ENCODE measurements at places on chromosomes 3 and 15.

GRCh38 chr3:411226-411625, 214.7 kb downstream of the CHL1 start:
- no peak for DNase-seq

GRCh38 chr3:10292505-10293419, at the start of gene GHRL:
GHRL (minus strand) TSS chr3:10292947; CDS start chr3:10290180, 2,767 bp downstream.
- DNase-seq: no peak

GRCh38 chr3:36991923-36992805, 767 bp downstream of the EPM2AIP1 start:
- DNase-seq: no peak

GRCh38 chr15:90650117-90650955, 66.8 kb upstream of the BLM start:
- no peak for DNase-seq

DNA sequence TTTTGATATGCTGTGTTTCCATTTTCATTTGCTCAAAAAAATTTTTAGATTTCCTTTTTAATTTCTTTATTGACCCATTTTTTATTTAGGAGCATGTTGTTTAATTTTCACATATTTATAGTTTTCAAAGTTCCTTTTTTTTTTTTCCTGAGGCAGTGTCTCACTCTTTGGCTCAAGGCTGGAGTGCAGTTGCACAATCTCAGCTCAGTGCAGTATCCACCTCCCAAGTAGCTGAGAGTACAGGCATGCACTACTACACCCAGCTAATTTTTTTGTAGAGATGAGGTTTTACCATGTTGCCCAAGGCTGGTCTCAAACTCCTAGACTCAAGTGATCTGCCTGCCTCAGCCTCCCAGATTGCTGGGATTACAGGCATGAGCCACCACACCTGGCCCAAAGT, 36.2 kb downstream of the PFN2 start:
- no peak for DNase-seq

DNA sequence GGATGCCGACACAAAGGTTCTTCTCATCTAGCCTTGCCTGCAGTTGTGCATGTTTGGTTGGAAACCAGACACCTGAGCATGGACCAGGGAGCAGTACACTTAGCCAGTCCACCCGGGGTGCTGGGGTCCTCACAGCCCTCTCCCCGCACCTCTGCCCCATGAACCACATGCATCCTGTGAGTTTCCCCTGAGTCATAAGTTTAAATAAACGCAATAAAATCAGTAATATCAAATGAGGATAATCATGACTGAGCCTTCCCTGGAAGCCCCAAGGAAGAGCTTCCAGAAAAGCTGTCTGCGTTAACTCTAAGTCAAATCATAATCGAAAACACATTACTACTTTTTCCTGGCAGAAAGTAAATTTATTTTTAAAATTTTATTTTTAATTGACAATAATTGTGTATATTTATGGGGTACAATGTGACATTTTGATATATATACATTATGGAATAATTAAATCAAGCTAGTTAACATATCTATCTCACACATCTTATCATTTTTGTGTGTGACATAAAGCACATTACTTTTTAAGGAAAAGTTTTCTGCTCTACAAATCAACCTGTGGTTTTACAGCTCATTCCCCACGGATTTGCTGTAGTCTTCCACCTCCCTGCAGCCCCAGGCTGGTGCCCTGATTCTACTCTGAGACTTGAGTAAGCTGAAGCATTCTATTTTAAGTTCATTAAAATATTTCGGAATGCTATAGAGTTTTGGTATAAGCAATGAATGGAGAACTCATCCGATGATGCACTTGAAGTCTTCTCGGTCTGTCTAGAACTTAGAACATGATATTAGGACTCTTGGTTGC, 166.0 kb upstream of the EIF1B start:
- DNase-seq: no peak
